CD4-positive, alpha-beta T cell treated with Interleukin-12 subunit alpha and Interleukin-12 subunit beta, for 1 hour (primary cell): ENCODE measurements at places on chromosomes 5 and 9.

DNA sequence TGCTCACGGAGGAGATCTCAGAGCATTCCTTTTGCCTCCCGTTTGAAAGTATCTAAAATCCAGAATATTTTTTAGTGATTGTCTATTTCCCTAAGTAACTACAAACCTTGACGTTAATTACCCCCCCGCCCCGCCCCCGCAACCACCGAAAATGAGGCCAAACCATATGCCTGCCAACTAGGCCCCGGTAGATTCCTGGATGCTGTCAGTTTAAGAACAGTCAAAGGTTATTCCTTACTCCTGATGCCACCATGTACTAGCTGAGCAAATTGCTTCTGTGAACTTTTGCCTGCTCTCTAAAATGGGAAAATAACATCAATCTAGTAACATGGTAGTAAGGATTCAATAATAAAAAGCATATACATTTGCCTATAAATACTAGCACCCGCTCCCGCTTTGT is 244.8 kb downstream of the SAXO1 start:
- no peak for DNase-seq

GRCh38 chr9:106862110-106862820 is 701 bp upstream of the ZNF462 start:
- DNase-seq, result no peak

DNA sequence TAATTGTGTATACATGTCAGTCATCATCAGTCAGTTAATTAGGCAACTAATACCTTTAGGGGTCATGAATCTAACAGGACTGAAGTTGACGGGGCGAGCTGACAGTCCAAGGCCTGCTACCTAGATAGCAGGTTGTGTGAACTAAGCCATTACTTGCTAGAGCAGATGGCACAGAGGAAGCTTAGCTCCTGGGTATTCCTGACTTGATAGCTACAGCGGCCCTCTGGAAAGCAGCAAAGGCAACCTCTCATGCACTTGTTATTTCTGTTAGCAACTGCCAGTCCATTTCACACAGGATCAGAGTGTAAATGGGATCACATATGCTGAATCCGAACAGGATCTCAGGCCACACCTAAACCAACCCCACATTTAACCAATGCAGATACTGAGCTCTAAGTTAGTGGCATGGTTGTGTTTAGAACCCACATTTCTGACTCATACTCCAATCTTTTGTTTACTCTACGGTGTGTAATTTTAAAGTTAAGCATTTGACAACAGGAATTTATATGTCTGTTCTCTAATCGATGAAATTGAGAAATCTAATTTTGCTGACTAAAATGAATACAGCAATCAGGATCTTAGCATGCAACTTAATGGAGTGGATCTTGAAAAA is 521.3 kb upstream of the ZNF608 start:
- no peak for DNase-seq

DNA sequence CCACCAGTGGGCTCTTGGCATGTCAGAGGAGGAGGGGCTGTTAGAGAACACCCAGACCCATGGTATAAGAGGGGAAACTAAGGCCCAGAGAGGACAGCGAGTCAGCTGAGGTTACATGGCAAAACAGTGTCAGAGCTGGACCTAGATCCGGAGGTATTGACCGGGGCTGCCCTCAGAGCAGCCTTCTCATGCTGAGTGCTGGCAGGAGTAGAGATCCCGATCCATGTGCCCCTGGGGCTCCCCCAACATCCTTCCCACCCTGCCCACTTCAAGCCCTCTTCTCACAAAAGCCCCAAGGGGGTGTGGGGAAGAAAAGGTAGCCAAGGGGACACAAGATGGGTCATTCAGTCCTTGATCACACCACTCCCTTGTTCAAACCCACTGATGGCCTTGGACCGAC is 19.9 kb downstream of the CSF1R start:
- DNase-seq, result no peak

DNA sequence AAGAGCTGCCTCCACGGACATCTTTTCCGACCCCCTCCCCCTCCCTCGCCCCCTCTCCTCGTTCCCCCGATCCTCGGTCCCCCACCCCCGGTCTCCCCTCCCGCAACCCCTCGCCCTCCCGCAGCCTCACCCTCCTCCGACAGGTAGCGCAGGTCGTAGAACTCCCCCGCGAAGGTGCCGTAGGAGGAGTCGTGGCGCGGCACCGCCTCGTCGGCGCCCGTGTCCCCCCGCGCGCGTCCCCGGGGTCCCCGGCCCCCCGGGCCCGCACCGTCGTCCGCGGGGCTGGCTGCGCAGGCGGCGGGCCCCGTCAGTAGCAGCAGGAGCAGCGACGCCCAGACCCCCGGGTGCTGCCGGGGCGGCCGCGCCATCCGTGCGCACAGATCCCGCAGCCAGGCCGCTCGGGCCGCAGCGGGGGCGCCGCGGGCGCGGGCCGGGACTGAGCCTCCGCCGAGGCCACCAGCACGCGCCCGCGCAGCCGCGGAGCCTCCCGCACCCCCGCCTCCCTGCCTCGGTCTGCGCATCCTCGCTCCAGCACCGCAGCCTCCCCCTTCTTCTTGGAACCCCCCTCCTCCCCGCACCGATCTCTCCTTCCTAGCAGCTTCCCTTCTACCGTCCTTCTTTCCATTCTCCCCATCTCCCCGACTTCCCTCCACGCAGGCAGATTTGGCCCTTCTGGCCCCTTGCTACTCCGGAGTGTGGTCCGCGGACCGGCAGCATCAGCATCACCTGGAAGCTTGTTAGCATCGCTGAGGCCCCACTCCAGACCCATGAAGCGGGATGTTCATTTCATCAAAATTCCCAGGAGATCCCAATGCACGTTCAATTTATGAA is at the start of gene FRRS1L:
TSS of gene FRRS1L (minus strand) at position 479 of the 831 bp plus-strand sequence. CDS start at position 368, 111 bp downstream.
- DNase-seq, result no peak

- DNase-seq, result no peak
Measured at GRCh38 chr5:66661149-66661548, 65.0 kb downstream of the MAST4 start.

DNA sequence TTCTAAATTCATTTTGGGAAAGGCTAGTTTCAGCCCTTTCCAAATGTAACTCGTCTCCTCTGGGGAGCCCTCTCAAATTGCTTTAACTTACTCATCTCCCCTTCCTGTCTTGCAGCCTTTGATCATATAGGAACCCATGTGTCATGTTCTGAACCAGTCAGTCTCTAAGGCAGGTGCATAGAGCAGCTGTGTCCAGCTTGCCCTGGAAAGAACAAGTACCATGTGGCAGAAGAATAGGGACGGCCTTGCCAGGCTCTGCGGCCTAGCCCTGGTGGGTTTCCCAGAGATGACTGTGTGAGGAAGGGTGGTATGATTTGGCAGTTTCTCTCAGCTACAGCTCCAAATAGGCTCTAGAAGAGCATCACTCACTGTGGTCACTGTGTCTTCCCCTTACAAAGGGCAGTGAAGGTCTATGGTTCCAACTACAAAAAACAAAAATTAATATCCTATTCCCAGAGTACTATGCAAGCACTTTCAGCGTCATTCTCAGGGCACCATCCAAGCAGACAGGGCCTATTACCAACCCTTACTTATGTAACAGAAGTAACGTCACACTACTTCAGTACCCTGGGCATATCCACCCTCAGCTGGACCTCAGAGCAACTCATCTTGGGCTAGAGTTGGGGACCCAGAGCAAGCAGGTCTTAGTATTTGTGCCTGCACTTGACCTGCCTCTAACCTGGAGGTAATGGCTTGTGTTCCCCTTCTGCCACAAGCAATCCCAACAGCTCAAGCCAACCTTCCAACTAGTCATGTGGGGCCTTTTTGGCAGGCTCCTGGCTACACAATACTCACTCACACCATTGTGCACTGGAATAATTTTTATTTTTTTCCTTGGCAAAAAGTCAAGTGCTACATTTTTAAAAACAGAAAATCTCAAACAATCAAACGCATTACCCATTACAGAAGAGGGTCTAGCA is 37.2 kb upstream of the UBAP2 start:
- DNase-seq, result no peak

DNA sequence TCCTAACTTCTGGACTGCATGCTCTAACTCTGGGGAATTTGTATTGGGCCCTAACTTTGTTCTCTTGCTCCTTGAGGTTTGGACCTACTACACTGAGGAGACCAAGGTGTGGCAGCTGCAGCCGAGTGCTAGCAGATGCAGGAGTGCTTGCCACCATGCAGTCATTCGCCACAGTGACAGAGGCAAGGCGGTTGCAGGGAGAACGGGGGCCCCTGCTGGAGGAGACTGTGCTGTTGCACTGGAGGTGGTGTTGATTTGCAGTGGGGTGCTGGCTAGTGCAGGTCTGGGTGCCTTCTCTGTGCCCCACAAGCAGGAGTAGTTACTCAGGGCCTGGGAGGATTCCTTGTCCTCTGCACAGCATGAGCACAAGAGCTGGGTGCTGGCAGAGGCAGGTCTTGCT is 22.4 kb upstream of the DIRAS2 start:
- DNase-seq, result no peak

GRCh38 chr9:88936668-88937067 is 54.6 kb upstream of the S1PR3 start:
- DNase-seq, result no peak

GRCh38 chr5:71862087-71862486 is 143.0 kb downstream of the CARTPT start:
- DNase-seq, result no peak

DNA sequence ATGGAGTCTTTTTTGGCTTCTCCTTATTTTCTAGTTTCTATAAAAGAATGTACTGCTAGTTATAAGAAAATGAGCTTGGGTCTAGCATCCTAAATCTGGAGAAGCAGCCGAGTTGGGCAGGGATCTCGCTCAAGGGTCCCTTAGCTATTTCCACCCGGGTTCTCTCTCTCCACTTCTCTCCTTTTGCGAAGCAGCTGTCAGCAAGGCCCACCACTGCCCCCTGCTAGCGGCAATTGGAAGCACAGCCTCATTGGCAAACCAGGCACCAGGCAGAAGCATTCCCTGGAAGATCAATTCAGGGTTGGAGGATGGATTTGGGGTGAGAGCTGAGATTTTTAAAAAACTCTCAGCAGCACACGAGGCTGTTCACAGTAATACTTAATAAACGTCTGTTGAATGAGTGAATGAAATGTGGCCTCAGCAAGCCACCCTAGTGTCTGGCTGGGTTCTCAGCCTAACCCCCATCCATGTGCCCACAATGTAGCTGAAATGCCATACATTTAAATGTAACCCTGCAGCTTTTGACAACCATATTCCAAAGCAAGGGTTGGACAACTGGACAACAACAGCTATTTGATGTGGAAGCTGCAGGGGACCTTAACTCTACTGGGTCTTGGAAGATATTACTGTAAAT is 34.6 kb upstream of the TNIP1 start:
- peak; percentile 75 for DNase-seq

- no peak for DNase-seq
Measured at GRCh38 chr9:114294664-114295063, 28.2 kb upstream of the ORM1 start.

GRCh38 chr9:5714501-5715401 is 85.8 kb downstream of the RIC1 start:
- no peak for DNase-seq

GRCh38 chr5:138054847-138055558 is 22.1 kb upstream of the FAM13B start:
- no peak for DNase-seq

- DNase-seq, result no peak
Measured at GRCh38 chr5:77641397-77641943, 3.0 kb upstream of the OTP start.

DNA sequence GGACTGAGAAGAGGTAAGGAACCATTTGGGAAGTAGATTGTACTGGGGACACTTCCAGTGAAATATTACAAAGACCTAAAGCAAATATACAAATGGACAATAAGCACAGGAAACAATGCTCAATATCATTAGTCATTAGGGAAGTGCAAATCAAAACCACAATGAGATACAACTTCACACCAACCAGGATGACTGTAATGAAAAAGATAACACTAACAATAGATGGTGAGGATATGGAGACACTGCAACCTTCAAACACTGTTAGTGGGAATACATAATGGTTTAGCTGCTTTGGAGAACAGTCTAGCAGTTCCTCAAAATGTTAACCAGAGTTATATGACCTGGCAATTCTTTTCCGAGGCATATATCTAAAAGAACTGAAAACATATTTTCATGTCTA is 149.7 kb downstream of the TRPM3 start:
- no peak for DNase-seq

DNA sequence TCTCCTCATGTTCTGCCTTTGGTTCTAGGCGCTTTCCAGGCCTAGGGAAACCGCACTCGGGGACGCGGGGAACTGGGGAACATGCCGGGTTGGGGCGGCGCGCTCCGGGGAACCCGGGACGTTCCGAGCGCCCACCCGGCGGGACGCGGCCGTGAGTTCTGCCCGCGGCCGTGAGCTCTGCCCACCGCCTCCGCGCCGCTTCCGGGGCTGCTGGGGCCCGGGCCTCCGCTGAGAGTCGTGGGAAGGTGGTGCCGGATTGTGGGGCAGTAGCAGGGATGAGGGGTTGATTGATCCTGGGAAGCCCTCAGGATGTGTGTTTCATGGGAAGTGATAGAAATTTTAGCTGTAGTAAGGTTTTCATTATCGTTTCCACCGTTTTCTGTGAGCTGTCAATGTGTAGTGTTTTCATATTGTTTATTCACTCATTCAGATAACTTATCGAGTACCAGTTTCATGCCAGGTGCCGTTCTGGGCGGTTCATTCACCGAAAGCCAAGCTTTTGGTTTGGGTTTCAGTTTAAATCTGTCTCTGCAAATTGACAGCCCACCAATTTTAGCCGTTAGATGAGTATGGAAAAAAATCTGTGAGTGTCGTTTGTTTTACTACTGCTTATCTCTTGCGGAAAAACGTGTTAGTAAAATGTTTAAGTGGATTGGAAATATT is 657 bp downstream of the MTRR start:
- peak; percentile 30 for DNase-seq

DNA sequence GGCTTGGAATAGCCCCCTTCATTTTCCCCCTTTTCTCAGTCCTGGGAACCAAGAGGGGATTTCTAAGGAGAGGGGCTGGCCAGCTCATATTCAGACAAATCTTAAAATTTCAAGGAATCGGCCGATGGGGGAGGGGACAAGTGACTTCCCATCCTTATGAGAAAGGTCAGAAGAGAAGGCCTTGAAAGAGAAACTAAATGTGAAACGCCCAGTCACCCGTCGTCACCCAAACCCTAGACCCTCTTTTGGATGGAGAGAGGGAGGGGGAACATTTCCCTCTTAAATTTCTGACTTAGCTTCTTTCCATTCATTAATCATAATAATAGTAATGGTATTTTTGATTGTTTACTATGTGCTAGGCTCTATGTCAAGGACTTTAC is 850 bp upstream of the CCL19 start:
- no peak for DNase-seq

DNA sequence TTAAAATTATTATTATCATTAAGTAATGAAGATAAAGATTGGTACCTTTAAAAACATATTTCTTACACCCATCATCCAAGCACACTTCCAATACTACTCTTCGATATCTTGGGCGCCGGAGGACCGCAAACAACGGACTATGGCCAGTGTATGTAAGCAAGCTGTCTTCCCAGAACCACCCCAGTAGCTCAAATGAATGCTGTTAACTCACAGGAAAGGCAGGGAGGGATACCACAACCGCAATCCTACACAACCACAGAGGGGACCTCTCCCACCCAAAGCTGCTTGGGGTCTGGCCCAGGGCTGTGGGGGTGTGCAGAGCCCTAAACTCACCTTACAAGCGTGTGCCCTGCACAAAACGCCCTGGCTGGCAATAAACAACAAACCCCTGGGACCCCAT is 20.6 kb downstream of the GOLM1 start:
- DNase-seq, result no peak
